ENCODE measurements at places on chromosomes 4 and X. TPM values are rescaled to one million over a fixed set of nuclear protein-coding genes. Genes with fewer than 3 reads are reported as not detected.

The ARL13A gene
- total RNA-seq = not detected

The BRS3 gene
- total RNA-seq = under 0.01 TPM

The FAM184B gene
- not detected for total RNA-seq

The ZRSR2 gene
- total RNA-seq = 4.1 TPM

The DAPP1 gene
- not detected for total RNA-seq

The PFKFB1 gene
- 0.13 TPM for total RNA-seq

The UGT2A2 gene
- not detected for total RNA-seq

The ENPP6 gene
- total RNA-seq = 0.78 TPM

The MTCP1 gene
- total RNA-seq = 6.9 TPM

Measured in articular chondrocyte of knee joint (primary cell).